NCI-H1092 treated with DMSO at 0.1 percent for 48 hours (cell line): ENCODE measurements at places on chromosomes 16 and 17.

GRCh38 chr17:65155622-65156021 lies 18.5 kb downstream of the RGS9 start:
- DNase-seq, result no peak

GRCh38 chr17:45149669-45150664 lies 1.7 kb downstream of the HEXIM1 start:
- DNase-seq, result peak; percentile 59

DNA sequence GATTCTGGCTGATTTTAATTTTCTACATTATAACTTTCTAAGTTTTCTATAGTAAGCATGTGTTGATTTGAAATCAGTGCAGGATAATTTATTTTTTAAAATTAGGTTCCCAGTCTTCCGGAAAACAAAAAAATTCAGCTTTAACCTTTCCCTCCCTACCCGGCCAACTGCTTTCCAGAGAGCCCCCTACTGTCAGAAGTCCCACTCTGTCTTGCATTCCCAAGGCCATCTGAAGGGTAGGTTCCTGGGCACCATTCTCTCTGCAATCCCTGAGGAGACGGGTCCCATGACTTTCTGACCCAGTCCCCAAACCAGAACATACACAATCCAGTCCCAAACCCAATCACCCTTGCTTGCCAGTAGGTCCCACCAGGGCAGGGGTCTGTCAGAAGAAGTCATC lies 200.3 kb downstream of the CYLD start:
- no peak for DNase-seq

GRCh38 chr17:71472809-71473789 lies 647.7 kb upstream of the SOX9 start:
- peak; percentile 70 for DNase-seq

DNA sequence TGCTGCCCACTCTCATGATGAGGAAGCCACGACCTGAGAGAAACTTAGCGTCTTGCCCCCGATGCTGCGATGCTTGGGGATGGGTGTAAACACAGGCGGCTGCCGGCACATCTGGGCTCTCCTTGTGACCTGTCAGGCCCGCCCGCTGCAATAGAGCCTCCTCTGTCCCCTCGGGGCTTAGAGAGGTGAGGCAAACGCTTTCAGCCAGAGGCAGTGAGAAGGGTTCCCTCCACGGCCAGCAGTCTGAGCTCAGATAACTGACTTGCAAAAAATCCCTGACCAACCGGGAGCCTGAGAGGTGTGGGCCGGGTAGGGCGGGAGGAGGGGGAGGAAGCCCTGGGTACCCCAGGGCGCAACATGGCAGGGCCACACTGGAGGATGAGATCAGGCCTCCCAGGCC lies 260.6 kb downstream of the C16orf95 start:
- no peak for DNase-seq

DNA sequence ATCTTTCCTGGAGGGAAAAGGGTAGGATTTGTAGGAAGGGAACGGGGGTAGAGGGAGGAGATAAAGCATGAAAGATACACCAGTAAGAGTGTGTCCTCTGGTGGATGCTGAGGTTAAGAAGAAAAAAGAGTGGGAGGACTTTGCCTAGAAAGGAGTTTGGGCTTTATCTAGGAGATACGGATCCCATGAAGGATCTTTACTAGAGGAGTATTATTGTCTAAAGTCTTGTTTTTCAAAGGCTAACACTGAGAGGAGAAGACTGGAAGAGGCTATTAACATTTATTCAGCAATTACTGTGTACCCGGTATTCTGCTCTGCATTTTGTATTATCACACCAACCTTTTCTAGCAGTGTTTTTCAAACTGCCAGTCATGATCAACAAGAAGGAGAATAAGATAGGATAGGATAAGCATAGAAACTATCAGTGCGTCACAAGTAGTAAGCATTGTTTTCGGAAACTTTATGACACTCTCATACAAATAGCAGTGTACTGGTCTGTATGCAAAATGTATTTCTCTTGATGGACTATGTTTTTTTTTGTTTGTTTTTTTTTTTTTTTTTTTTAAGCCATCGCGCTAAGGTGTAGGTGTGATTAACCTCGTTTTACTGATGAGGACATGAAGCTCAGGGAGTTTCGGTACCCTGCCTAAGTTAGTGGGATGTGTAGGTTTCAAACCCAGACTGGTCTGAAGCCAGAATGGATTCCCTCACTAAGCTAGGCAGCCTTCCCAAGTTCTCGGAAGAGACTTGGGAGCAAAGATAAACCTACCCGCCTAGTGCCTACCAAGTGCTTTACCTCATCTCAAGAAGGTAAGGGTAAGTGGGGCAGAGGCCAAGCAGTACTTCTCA lies 1.3 kb upstream of the SP2 start:
- DNase-seq, result no peak

DNA sequence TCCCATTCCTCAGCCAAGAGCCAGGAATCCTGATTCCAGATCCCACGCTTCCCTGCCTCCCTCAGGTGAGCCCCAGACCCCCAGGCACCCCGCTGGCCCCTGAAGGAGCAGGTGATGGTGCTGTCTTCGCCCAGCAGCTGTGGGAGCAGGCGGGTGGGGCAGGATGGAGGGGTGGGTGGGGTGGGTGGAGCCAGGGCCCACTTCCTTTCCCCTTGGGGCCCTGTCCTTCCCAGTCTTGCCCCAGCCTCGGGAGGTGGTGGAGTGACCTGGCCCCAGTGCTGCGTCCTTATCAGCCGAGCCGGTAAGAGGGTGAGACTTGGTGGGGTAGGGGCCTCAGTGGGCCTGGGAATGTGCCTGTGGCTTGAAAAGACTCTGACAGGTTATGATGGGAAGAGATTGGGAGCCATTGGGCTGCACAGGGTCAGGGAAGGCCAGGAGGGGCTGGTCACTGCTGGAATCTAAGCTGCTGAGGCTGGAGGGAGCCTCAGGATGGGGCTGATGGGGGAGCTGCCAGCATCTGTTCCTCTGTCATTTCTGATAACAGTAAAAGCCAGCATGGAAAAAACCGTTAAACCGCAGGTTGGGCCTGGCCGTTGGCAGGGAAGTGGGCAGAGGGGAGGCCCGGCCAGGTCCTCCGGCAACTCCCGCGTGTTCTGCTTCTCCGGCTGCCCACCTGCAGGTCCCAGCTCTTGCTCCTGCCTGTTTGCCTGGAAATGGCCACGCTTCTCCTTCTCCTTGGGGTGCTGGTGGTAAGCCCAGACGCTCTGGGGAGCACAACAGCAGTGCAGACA lies at the start of gene SPN:
Gene SPN (plus strand): TSS at position 232 of the 791 bp plus-strand sequence. CDS start 482 bp downstream, at position 714.
- no peak for DNase-seq

DNA sequence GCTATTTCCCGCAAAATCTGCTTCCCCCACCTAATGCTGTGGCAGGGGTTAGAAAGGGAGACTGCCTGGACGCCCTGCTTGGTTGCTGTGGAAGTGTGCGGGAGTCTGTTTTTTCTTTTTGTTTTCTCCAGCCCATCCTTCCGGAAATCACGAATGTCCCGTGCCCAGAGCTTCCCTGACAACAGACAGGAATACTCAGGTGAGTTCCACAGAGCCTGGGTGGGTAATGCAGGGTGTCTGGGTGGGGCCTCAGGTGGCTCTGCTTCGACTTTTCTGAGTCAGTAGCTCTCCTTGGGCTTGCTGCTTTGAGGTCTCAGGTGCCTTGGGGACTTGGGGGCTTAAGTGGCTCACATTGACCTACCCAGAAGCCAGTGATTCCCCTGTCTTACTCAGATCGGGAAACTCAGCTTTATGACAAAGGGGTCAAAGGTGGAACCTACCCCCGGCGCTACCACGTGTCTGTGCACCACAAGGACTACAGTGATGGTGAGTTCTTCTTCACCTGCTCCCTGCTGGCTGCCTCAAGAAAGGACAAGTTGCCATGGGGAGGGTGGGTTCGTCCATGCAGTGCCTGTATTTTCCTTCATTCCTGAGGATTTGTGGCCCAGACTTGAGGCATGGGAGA lies 11.4 kb downstream of the LIMD2 start:
- DNase-seq, result no peak

GRCh38 chr16:23365602-23366240 lies 63.6 kb downstream of the SCNN1B start:
- no peak for DNase-seq

GRCh38 chr16:82096641-82097040 lies 61.6 kb downstream of the HSD17B2 start:
- no peak for DNase-seq

GRCh38 chr16:1997494-1998359 lies 8.0 kb downstream of the SYNGR3 start:
- no peak for DNase-seq

DNA sequence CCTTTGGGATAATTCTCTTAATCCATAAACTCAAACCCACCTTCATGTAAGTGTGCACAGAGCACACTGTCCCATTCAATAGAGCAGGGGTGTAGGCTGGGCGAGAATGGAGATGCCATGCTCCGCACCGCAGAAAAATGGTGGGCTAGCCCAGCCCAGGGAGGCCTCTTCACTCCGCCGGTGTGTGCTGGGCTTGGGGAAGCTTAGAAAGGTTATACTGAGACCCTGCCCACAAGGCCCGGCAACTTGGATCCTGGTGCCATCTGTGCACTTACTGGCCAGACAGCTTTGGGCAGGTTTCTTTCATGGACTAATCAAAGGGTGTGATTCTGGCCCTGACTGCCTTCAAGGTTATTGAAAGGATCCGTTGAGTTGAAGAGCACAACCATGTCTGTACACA lies 3.7 kb upstream of the STAT5A start:
- DNase-seq, result no peak

DNA sequence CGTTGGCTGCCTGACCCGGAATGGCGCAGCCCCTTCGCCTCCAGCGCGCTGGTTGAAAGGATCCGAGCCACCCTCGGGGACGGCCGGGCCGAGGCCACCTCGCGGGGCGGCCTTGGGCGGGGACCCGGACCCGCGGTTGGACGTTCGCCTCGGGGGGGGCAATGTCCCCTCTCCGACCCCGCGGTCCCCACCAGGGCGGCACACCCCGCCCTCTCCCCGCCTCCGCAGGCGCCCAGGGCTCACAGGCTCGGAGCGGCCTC lies 1.0 kb upstream of the SOX8 start:
- DNase-seq, result no peak

GRCh38 chr17:35568561-35568960 lies 7.9 kb upstream of the SLFN14 start:
- no peak for DNase-seq

GRCh38 chr17:40317345-40317873 lies 8.4 kb downstream of the RARA start:
- DNase-seq, result no peak

- no peak for DNase-seq
Observed at GRCh38 chr16:49330562-49331201, 42.9 kb upstream of the C16orf78 start.

DNA sequence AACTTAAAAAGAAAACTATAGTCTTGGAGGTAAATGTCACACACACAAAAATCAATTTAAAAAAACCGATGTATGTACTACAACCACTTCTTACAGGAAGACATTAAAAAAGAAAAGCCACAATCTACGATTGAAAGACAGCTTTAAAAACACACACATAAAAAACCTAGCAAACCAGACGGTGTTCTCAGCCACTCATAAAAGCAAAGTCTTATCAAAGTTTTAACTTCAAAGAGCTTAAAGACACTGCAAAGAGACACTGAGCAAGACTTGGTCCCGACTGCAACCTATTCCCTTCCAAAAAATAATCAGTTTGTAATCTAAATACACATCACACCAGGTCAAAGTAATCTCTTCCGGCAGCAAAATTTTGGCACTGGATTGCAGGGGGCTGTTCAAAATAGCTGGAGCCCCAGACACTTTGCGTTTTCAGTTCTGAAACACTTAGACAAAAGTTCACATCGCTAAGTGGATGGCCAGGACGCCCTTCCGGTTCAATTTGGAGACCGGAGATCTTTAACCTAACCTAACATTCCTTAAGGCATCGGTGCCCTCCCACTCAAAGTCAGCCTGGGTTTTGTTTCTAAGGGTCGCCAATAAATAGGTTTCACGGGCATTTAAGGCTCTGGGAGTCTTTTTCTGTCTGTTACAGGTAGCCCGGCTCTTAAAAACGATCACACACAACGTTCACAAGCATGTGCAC lies 2.6 kb downstream of the ZCCHC14 start:
- no peak for DNase-seq

GRCh38 chr17:50487213-50488096 lies 8.8 kb downstream of the RSAD1 start:
- DNase-seq, result no peak

GRCh38 chr17:56870081-56870651 lies 36.2 kb downstream of the DGKE start:
- DNase-seq, result no peak

- peak; percentile 25 for DNase-seq
Observed at GRCh38 chr17:1203111-1203966, 23.6 kb upstream of the ABR start.

DNA sequence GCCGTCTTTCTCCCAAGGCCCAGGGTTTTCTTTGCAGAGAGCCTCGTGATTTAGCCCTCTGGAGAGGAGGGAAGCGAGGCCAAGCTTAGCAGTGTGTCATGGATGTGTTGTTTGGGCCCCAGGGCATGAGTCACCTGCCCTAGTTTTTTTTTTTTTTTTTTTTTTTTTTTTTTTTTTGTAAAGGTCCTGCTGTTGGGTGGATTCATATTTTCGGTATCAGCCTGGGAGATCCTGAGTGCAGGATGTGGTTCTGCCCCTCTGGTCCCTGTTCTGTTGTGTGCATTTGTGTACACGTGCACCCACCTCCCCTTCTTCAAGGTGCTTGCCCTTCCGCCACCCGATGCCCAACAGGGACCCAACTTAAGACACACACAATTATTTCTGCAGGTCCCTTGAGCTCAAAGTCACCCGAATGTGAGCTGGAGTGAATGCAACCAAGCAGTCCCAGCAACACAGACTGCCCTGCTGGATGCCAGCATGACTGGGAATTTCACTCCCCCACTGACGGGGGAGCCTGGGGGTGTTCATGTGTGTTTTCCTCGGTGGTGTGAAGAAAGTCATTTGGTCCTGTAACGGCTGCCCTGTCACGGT lies 265.8 kb upstream of the TNRC6C start:
- DNase-seq, result no peak

- no peak for DNase-seq
Observed at GRCh38 chr17:27921599-27921998, 28.4 kb upstream of the LYRM9 start.

DNA sequence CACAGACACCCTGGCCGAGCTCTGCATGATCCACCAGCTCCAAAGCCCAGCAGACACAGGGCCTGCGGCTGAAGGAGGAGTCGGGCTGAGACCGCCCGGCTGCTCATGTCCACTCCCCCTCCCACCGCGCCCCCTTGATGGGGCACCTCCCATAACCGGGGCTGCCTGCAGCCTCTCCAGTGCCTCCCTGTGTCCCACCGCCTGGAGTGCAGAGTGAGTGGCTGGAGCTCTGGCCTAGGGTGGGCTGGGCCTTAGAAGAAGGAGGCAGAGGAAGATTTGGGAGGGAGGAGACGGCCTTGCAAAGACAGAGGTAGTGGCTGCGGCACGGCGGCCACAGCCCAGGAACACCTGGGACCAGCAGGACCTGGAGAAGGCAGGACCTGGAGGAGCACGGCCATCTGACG lies 4.0 kb downstream of the CBFA2T3 start:
- no peak for DNase-seq

GRCh38 chr16:58259995-58260394 lies 34.8 kb downstream of the PRSS54 start:
- DNase-seq, result no peak
